ENCODE measurements at places on chromosomes 4 and X.
A peak's percentile ranks its signal among the peaks of the same experiment; 100 is the strongest.

DNA sequence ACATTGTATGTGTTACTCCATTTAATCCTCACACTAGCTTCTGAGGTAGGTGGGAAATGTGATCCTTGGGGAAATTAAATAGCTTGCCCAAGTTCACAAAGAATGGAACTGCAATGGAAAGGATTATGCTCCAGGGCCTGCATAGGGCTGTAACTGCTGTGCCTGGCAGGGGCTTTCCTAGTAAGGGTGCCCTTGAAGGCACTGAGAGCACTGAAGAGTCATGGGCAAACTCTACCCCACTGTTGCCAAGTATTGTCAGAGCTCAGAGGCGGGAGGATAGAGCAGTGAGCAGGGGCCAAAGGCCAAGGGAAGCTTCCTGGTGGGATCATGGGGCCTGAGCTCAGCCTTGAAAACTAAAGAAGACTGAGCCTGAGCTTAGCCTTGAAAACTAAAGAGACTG is 133.0 kb upstream of the NALF2 start:
- no peak for DNase-seq

DNA sequence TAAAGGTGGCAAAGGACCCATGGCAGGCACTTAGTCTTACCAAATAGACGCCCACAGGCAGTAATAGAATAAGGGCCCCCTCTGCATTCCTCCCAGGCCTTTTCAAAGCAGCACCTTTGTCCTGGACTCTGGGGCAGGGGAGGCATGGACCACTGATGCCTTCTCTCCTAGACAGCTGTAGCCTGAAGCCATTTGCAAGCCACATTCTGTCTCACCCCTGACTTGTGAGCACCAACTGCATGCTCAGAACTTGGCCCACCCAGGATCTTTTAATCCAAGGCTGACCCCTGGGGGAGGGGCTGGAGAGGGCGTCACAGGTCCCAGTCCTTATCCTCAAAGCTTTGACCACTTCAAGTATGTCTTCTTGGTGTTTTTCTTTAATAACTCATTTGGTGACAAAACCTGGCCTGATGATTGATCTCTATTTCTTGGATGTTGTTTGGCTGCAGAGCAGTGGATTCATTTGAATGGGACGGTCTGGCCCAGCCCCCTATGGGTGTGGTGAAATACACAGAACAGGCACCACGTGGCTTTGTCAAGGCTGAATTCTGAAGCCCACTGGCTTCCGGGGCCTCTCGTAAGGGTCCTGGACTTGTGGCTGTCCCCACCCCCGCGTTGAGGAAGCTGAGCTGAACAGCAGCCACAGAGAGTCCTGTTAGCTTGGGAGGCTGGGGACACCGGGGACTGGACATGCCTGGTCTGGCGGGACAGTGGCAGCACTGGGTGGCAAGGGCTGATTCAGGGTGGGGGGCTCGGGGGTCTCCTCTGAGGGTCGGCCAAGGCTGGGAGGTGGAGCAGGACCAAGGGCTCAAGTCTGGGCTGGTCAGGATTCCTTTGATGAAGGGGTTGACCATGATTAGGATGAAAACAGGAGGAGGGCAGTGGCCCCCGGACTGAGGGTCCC is 36.6 kb downstream of the ADRA2C start:
- no peak for DNase-seq

DNA sequence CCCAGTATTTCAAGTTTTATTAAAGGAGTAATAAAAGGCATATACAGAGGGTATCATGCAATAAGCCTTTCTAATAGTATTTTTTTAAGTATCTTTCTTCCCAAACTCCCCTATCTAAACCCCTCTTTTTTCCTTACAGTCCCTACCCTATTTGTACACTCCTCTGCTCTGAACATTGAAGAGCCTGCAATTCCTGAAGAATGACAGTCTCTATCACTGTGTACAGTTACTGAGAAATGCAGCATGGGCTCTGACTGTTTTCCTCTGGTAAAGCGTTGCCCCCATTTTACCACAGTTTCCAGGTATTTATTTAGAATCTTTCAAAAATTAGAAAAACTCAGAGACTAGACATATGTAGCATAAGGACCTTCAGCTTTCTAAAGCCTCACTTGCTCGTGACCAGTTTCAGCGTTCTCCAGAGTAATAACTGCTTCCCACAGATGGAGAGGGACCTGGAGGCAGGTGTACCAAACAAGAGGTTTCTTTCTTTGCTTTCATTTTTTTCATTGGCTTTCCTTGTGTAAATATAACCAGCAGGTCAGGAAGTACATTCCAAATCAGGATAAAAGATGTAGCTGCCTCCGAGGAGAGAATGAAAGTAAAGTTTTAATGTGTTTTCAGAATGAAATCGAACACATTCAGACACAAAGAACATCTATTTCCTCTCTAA is 230.8 kb downstream of the CFAP299 start:
- no peak for DNase-seq

DNA sequence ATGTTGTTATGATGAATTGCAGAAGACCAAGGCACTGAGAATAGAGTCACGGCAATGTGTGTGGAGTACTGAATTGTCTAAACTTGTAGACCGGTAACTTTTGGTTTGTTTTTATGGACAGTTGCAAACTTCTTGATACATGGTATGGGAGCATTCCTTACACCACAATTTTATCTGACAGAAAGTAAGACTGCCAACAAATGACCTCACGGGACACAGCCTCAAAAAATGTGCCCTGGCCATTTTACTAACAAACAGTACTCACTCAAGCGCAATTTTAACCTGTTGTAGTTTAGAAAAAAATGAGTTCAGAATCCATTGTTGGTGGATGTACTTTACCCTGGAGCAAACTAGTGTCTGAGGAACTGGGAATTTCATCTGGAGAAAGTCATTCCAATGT is 321.2 kb downstream of the CAMK2D start:
- no peak for DNase-seq

GRCh38 chrX:18288716-18289115 is 65.8 kb downstream of the SCML2 start:
- no peak for DNase-seq

- DNase-seq, result peak; percentile 29
These were observed 163.2 kb downstream of the SLC7A11 start for GRCh38 chr4:138078751-138079520.

- no peak for DNase-seq
These were observed 95.6 kb upstream of the UNC5C start for GRCh38 chr4:95644417-95644816.

DNA sequence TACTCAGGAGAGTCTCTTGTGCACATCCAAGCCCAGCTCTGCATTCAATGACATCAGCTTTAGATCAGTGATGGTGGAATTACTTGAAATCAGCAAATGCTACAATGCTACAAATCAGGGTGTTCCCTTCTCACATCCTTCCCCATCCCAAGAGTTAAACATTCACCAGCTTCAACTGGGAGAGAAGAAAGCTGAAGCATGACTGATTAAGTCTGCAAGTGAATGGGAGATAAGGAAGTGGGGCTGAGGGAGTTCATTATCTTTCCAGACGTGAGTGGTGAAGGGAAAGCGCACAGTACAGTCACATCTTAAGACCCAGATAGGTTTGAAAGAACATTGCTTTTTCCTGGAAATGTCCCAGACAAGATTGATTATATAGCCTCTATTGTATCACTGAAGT is 26.2 kb upstream of the MAP9 start:
- DNase-seq, result no peak

GRCh38 chrX:133650239-133650638 is 234.9 kb upstream of the GPC4 start:
- DNase-seq, result no peak

GRCh38 chr4:85747882-85748491 is 273.0 kb downstream of the ARHGAP24 start:
- DNase-seq, result peak; percentile 72

DNA sequence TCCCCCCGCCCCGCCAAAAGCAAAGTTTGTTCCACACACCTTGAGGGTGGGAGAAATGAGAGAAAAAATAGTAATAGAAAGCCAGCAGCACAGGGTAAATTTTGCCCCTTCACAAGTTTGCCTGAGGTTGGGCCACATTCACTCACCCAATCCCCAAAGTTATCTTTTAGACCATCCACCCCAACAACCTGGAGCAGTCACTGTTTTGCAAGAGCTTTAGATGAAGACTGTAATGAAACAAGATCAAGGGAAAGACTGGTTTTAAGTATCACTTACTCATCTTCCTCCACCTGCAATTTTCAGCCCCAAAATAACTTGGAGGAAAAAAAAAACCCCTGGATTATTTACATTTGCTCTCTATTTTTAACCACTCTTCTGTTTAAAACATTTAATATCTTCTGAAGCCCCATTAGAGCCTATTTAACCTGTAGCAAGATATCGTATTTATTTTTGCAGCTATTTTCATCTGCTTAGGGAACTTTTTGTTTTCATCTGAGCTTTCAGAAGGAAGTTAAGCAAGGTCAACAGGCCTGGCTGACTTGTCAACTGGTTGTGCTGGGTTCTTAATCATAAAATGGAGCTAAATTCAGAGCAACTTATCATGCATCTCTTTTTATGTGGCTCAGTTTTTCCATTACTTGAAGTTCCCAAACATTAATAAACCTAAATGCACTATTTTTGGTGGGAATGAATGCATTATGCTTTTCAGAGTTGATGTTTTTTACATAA is 24.6 kb upstream of the TBL1X start:
- DNase-seq, result no peak

- no peak for DNase-seq
These were observed 2.7 kb downstream of the PTPN13 start for GRCh38 chr4:86596807-86597206.

GRCh38 chr4:76449833-76450232 is 14.8 kb downstream of the SHROOM3 start:
- DNase-seq, result no peak

DNA sequence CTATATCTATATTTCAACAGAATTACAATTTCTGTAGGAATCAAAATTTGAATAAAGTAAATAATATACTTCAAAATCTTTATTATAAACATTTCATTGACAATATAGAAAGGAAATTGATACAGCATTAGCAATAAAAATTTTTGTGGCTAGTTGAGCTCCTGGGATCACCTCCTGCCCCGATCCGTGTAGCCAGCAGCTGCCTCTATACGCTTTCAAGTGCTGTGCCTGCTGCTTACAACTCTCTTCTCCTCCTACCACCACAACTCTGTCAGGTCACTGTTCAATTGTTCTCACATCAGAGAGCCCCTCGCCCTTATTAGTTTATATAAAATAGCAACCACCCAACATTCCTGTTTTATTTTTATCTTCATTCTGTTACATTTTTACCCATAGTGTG is 27.6 kb downstream of the INPP4B start:
- DNase-seq, result no peak

GRCh38 chr4:3331511-3332394 is 38.9 kb downstream of the RGS12 start:
- no peak for DNase-seq

DNA sequence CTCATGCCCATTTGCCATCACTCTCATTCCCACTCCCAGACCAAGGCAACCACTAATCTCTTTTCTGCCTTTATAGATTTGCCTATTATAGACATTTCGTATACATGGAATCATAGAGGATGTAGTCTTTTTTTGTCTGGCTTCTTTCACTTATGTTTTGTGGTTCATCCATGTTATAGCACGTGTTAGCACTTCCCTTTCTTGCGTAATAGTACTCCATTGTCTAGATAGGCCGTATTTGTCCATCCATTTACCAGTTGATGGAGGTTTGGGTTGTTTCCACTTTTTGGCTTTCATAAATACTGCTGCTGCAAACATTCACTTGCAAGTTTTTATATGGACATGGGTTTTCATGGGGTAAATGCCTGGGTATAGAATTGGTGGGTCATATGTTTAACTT is 48.4 kb downstream of the KIF4A start:
- no peak for DNase-seq

- DNase-seq, result no peak
These were observed 460 bp upstream of the GEMIN8 start for GRCh38 chrX:14030174-14030530.

- DNase-seq, result no peak
These were observed 45.9 kb downstream of the FREM3 start for GRCh38 chr4:143654571-143654970.

DNA sequence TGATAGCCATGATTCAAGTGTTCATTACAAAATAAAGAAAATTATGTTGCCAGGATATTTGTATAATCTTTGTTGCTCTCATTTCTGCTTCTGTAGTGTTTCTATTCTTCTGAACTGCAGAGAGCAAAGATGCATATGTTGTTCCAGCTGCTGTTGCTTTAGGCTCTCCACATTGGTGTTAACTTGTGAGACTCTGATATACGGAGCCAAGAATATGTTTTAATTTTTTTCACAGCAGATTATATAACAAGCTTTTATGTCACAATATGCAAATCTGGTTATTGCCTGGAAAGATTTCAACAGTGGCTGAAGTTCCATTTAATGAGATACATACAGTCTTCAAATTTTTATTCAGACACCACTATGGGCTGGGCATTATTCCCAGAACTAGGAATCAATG is 655.0 kb downstream of the GRXCR1 start:
- DNase-seq, result no peak

DNA sequence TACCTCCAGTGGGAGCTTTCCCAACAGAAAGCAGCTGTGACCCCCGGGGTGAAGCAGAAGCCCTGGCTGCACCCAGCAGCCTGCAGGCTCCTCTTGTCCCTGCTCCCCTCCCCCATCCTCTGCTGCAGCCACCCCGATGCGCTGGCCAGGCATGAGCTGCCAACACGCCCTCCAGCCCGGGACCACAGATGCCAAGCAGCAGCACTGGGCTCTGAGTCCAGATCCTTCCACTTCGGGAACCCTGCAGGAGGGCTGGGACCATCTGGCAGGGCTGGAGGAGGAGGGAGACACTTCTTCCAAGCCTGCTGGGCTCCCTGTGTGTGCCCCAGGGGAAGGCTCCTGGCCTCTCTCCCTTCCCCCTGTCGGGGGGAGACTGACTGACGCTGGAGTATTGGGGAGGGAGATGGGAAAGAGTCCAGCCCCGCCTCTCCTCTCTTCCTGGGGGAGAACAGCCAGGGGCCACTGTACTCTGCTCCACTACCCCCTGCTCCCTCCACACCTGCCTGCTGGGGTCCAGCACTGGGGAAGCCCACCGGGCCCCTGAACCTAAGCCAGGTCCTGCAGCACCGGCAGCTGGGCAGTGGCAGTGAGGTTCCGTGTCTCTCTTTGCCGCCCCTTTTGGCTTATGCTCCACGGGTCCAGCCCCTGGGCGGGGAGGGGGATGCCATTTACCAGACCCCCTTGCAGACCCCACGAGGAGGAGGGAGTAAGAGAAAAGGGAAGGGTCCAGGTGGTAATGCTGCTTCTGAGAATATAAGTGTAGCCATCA is 55.7 kb downstream of the PPP2R2C start:
- DNase-seq, result no peak

DNA sequence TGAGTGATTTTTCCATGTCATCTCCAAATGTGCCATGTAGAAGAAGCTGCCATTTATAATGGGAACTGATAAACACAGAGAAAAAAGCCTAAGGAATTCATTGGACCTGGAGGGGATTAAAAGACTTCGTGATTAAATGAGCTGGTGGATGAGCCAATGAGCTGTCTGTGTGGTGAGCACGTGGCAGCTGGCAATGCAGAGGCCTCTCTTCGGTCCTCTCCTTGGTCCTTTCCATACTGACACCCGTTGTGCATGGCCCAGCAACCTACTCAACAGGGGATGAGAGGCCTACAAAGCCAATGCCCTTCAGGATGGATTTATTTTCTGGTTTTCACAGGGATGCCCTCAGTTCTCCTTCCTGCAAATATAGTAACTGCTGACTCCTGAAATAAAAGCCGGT is 87.7 kb upstream of the STS start:
- no peak for DNase-seq

- DNase-seq, result no peak
These were observed 4.8 kb downstream of the SLC49A3 start for GRCh38 chr4:683982-684622.

- DNase-seq, result no peak
These were observed 76.2 kb upstream of the GRXCR1 start for GRCh38 chr4:42816189-42816879.

GRCh38 chr4:157220371-157220881 is at the start of gene GRIA2:
GRIA2 (plus strand) TSS chr4:157220728; CDS start chr4:157221043, 315 bp downstream.
- peak; percentile 19 for DNase-seq

GRCh38 chrX:149799095-149799714 is 17.5 kb downstream of the MAGEA9 start:
- no peak for DNase-seq
